ENCODE measurements at places on chromosomes 7 and 10. TPM values are rescaled to one million over a fixed set of nuclear protein-coding genes. Genes with fewer than 3 reads are reported as not detected.

GPR158 gene
- 0.29 TPM for polyA plus RNA-seq

SAP25 gene
- polyA plus RNA-seq: 4.9 TPM

OR6V1 gene
- polyA plus RNA-seq: not detected

LRRC72 gene
- polyA plus RNA-seq: not detected

CHRM2 gene
- 2.2 TPM for polyA plus RNA-seq

ZPBP gene
- polyA plus RNA-seq: 0.19 TPM

CUL2 gene
- polyA plus RNA-seq: 39.2 TPM

EEPD1 gene
- polyA plus RNA-seq: 6.8 TPM

EIF4EBP2 gene
- 92.2 TPM for polyA plus RNA-seq

CACNB2 gene
- polyA plus RNA-seq: 3.4 TPM

ARPC1A gene
- polyA plus RNA-seq: 104 TPM

CNNM1 gene
- 1.6 TPM for polyA plus RNA-seq

RAMP3 gene
- polyA plus RNA-seq: 4.7 TPM

TMEM273 gene
- 2.9 TPM for polyA plus RNA-seq

AGBL3 gene
- polyA plus RNA-seq: 10.9 TPM

MET gene
- polyA plus RNA-seq: 41.6 TPM
